Stimulated activated CD4-positive, alpha-beta T cell treated with anti-CD3 and anti-CD28 coated beads, TNF-alpha, amount 100 ng/mL, for 24 hours (primary cell): ENCODE measurements at places on chromosomes 7 and 10.

DNA sequence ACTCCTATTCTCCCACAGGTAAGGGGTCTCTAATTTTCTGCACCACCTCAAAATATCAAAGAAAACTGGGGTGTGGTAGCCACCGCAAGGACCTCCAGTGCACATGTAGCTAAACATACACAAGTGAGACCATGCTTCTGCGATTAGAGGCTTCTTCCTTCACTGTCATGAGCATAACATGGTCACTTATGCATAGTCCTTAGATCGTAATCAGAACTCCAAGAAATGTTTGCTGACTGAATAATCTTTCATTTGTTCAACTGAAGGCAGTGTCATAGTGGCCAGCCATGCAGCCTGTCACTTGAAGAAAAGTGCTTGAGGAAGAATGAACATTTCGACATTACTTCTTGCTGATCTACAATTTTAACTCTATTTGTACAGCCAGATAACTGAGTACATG, 14.6 kb downstream of the TWIST1 start:
- no peak for DNase-seq

GRCh38 chr7:99920149-99920548, 819 bp upstream of the TRIM4 start:
- no peak for DNase-seq

- DNase-seq: no peak
These were observed 13.0 kb downstream of the OR9A2 start for GRCh38 chr7:143013893-143014292.

DNA sequence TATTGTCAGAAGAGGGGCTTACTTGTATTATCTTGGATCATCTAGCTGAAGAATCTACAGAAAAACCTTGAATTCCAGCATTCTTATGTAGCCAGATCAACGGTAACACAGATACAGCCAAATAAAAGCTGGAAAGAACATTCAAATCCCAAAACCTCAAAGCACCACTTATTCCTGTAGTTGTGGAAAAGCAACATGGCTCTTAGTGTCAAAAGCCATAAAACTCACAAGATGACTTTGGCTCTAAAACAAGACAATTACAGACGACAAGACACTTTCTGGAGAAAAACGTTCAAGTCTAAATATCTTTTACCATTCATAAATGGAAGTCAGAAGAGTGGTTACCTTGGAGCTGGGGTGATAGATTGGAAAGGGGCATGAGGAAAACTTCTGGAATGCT, 173.0 kb downstream of the HERPUD2 start:
- no peak for DNase-seq

GRCh38 chr7:143973870-143974416, 19.3 kb downstream of the OR2F1 start:
- no peak for DNase-seq

DNA sequence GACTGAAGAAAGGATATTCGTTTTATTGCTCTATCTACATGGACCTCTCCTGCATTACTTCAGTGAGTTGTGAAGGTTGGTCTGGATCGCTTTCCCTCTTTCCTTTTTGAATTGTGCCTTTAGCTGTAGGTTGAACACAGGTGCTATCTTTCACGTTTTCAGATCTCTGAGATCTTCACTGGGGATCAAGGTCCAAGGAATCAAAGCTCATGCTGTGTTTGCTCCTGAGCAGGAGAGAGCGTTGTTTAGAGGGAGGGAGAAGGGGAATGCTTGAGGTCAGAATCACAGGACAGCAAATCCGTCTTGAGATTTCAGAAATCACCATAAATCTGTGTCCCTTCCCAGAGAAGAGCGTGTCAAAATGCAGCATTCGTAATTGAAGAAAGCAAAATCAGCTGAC, 105.0 kb downstream of the INSYN2A start:
- no peak for DNase-seq

GRCh38 chr10:63922468-63923284, 401.5 kb downstream of the REEP3 start:
- DNase-seq: no peak

- DNase-seq: no peak
These were observed 42.2 kb upstream of the OPALIN start for GRCh38 chr10:96401036-96401435.

- DNase-seq: no peak
These were observed 163.0 kb upstream of the PPP1R3A start for GRCh38 chr7:114081606-114082425.

- no peak for DNase-seq
These were observed 572.4 kb upstream of the LRRTM3 start for GRCh38 chr10:66353422-66353821.

- no peak for DNase-seq
These were observed 89.1 kb downstream of the GFRA1 start for GRCh38 chr10:116183733-116184511.

GRCh38 chr7:11208883-11209465, 235.3 kb downstream of the PHF14 start:
- DNase-seq: no peak

- no peak for DNase-seq
These were observed 116.6 kb upstream of the GALNT17 start for GRCh38 chr7:71015252-71015900.

DNA sequence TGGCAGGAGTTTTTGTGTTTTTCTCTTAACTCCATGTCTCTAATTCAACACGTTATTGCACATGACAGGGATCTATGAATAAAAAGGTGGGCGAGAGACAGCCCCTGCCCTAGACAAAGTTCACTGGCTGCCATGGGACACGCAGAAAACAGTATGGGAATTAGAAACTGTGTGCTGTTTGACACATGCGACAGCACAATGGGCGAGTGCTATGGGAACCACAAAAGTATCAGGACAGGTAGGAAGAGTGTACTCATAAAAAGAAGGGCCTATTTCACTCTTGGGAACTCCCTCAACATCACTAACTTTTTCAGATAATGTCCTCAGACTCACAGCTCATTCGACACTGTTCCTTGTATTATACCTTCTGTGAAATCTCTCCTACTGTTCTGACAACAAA, 45.7 kb downstream of the MINDY3 start:
- no peak for DNase-seq

- DNase-seq: no peak
These were observed 19.8 kb upstream of the FAM133B start for GRCh38 chr7:92609921-92610518.

DNA sequence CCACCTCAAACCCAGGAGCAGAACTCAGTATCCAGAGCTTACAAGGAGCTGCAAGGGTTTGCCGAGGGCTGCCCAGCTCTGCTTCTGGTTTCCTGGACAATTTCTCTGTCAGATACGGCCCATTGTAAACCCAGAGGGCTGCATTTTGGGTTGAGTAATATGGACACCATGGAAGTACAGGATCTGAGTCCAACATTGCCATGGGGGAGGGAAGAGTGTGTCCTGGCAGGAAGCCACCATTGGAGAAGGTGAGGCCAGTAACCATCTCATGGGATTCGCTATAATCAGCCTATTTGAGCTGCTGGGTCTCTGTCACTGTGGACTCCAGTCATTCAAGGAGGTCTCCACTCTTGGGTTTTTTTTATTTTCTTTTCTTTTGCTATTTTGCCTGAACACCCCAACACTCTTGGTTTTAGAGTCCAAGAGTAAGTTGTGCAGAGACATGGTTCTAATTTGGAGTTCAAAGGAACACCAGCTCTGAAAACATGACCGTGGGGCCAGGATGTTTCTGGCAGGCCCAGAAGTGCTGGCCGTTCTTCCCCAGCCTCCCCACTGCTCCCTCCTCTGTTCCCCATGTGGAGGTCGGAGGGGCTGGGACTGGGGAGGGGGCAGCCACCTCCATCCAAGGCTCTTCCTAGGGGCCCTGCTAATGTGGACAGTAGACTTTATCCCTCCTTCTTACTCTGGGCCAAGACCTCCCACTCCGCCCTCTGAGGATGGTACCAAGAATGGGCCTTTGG, 46.2 kb downstream of the CHST3 start:
- no peak for DNase-seq
